T-cell (primary cell): ENCODE measurements at places on chromosomes 2 and 18. TPM values are rescaled to one million over a fixed set of nuclear protein-coding genes. Genes with fewer than 3 reads are reported as not detected.

The TMEM169 gene
- total RNA-seq = 1.8 TPM

The DHRS9 gene
- not detected for total RNA-seq

The EMX1 gene
- not detected for total RNA-seq

The ZNF396 gene
- 2.4 TPM for total RNA-seq

The LRRTM1 gene
- total RNA-seq = not detected

The PMS1 gene
- total RNA-seq = 24.8 TPM

The PAPOLG gene
- 29.6 TPM for total RNA-seq

The RSAD2 gene
- total RNA-seq = 3.2 TPM

The CTNNA2 gene
- total RNA-seq = not detected

The RNF125 gene
- total RNA-seq = 70.1 TPM

The UBXN4 gene
- total RNA-seq = 140 TPM

The ATL2 gene
- 46.3 TPM for total RNA-seq
